ENCODE measurements at places on chromosomes 16 and 17.

DNA sequence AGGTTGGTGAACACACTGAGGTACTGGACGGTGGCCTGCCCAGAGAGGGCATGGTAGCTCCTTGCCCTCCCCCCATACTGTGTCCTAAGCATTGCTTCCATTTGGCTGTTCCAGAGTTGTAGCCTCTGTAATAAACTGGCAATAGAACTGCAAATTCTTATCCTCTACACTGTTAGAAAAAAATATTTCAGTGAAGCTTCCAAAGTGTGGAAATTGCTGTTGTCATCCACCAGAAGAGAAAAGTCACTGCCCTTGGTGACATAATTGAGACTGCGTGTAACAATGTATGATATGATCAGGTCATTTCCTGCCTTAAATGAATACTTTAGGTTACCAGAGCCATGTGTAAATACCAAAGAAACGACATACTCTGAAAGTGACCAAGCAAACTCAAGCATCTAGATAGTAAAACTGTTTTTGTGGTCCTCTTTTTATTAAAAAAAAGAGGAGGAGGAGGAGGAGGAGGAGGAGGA is 65.9 kb downstream of the CEP95 start:
- DNase-seq: peak; percentile 45

DNA sequence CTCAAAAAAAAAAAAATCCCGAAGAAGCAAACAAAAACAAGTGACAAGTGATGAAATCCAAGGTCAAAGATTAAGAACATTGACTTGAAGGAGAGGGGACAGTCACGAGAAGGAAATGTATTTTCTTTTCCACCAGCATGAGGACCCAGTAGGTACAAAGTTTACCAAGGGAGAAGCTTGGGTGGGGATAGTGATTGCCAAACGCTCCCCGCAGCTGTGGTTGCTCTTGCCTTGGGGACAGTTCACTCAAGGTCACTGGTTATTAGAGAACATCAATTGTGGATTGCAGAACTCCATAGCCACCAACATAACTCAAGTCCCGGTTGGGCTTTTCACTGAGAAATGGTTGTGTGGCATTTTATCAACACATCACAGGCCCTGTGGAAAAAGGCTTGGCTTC is 27.0 kb downstream of the RSL1D1 start:
- DNase-seq: no peak

- DNase-seq: no peak
Measured at GRCh38 chr17:2299136-2299535, 4.4 kb downstream of the SMG6 start.

- DNase-seq: no peak
Measured at GRCh38 chr16:76653390-76654026, 376.3 kb downstream of the CNTNAP4 start.

- DNase-seq: no peak
Measured at GRCh38 chr16:8928467-8928957, 35.2 kb downstream of the USP7 start.

DNA sequence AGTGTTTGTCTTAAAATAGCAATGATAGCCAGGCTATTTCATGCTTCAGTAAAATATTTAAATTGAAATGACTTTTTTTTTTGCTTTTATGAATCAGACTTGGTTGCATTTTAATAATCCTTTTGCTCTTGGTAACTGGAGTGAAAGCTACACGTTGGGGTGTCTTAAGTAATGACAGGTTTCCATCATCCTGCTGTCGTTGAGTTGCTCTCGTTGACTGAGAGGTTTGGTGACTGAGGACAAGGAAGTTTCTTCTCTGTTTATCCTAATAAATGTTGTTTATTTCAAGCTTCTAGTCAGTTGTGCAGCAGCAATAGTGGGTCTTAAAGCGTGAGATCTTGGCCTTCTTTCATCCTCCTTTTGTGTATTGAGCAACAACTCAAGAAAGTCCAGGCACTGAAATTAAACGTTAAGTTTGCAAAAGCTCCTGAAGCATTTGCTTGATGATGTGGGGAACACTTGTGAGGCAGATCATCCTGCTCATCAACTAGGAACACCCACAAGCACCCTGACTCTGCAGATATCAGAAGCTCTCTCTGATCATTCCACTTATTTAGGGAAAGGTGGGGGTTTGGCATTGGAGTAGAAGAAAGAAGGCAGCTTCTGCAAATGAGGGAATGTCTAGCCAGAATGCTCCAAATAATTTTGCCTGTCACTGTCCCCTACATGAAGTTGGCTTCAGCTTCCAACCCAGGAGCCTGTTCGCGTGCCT is 179.1 kb downstream of the RBFOX1 start:
- DNase-seq: no peak
